Uterus (tissue), 4 donors: ENCODE measurements at places on chromosomes 11 and 22. TPM values are rescaled to one million over a fixed set of nuclear protein-coding genes. Genes with fewer than 3 reads are reported as not detected.

GRCh38 chr11:9341638-9342178 lies 27.3 kb upstream of the TMEM41B start:
- no peak for DNase-seq

LDHAL6A gene
- total RNA-seq = not detected

DNA sequence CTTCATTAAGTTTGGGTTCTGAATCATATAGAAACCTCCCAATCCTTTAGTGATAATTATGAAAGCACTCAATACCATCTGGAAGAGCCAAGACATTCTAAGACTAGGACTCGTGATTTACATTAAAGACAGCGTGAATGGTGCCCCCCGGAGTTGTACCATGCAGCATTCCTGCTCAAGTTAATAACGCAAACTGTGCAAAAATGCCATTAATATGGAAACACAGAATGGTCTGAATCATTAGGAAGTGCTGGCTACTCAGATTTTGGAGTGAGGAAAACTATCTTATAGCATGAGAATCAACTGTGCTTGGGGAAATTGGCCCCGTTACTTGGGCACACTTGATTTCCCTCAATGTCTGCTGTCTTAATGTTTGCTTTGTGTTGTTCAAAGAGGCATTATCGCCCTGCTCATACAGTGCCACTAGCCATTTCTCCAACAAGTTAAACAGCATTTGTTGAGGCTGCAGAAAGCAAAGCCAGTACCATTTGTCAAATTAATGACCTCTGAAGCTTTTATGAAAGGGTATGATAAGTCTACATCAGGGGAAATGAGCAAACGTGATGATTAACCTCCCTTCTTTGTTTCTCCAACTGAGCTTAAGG lies 18.5 kb upstream of the TPH1 start:
- no peak for DNase-seq

DNA sequence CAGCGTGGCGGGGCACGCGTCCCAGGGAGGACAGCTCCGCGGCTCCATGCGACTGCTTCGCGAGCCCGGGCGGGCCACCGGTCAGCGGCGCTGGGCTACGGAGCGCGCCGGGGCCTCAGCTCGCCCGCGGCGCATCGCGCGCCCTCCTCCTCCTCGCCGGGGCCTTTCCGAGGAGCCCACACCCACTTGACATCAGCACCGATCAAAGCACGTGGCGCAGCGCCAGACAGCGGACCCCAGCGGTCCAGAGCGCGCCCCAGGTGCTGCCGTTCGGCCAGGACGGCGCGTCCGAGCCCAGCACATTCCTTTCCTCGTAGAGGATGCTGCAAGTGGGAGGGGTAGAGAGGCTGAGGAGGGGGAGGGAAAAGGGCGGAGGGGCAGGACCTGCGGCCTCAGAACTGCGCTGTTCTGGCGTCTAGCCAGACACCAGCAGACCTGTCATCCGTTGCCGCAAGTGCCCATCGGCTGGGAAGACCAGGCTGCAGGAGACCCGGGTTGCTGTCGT lies 88.6 kb downstream of the PLEKHA7 start:
- no peak for DNase-seq

GRCh38 chr11:132464003-132464342 lies 1068.3 kb downstream of the OPCML start:
- DNase-seq = no peak

GRCh38 chr22:48819232-48819631 lies 1008.4 kb downstream of the BRD1 start:
- DNase-seq = no peak

RASD2 gene
- 10.7 TPM for total RNA-seq

HBB gene
- 340 TPM for total RNA-seq

DNA sequence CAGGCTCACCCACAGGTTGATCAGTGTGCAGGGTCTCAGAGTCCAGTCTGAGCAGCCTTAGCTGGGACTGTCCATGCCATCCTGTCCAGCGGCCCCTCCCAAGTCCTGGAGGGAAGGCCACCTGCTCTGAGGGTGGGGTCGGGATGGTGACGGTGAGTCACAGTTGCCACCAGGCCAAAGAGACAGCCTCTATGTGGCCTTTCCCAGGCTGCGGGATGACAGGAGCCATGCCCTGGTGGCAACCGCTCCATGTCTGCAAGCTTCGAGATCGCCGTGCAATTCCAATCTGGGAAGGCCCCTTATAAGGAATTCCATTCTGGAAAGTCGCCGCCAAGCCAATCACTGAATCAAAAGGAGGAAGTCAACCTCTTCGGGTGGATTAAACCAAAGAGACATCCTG lies 47.5 kb downstream of the RTL6 start:
- DNase-seq = no peak
